ENCODE measurements at places on chromosomes 4 and X. TPM values are rescaled to one million over a fixed set of nuclear protein-coding genes. Genes with fewer than 3 reads are reported as not detected.

DNA sequence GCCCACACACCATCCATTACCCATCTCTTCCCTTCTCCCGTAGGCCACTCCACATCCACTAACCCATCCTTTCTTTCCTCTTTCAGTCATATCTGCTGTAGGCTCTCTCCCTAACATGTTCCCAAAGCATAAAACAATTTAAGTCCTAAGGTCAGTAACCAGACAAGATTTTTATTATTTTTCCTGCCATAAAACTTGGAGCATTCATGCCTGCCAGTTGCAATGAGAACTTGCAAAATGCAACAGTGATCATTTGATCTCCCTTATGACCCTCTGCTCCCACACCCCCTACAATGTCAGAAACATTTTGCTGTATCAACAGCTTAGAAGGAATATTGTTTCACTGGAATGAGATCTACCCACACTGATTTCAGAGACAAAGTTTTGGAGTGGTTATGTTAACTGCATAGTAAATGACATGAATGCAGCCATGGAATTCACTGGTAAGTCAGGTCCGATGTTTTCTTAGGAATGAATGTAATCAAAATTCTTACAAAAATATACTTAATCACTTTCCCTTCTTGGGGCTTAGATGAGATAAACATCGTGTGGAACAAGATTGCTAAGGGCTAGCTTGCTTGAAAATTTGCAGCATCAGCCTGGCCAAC lies 5.7 kb downstream of the NIPAL1 start:
- no peak for DNase-seq

- DNase-seq = no peak
Measured at GRCh38 chr4:100819505-100819904, 301.7 kb upstream of the EMCN start.

GRCh38 chr4:125459531-125459930 lies 144.8 kb downstream of the FAT4 start:
- DNase-seq = no peak

DNA sequence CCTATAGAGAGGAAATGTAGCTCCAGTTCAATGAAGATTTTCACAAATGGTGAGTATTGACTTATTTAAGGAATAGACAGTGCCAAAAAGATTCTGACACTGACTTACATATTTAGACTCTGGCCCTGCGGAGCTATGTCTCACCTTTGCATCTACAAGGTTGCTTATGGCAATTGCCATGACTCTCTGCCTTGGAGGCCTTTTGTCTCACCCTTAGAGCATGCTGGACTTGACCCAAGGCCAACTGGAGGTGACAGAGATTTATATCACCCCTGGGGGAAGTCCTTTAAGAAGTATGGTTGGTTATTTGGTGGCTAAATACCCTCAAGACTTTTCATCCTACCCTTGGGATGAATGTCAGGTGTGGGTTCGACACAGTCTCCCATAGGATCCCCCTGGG lies 4.5 kb upstream of the ETDC start:
- DNase-seq = no peak

GRCh38 chr4:37964734-37965457 lies 4.7 kb downstream of the PTTG2 start:
- no peak for DNase-seq

DNA sequence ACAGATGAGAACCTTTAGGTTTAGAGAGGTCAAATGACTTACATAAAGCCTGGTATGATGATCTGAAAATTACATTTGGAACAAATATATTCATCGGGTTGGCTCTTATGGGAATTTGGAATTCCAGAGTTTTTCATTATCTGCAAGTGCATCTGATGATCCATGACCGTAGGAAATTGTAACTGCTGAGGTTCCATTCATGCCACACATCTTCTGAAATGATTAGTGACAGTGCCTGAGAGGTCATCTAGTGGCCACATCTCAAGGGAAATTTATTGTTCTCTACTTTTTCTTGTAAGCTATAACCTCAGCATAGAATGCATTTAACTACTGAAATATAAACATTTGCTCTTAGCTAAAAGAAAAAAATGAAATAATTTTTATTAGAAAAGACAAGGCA lies 105.8 kb upstream of the NWD2 start:
- no peak for DNase-seq

DNA sequence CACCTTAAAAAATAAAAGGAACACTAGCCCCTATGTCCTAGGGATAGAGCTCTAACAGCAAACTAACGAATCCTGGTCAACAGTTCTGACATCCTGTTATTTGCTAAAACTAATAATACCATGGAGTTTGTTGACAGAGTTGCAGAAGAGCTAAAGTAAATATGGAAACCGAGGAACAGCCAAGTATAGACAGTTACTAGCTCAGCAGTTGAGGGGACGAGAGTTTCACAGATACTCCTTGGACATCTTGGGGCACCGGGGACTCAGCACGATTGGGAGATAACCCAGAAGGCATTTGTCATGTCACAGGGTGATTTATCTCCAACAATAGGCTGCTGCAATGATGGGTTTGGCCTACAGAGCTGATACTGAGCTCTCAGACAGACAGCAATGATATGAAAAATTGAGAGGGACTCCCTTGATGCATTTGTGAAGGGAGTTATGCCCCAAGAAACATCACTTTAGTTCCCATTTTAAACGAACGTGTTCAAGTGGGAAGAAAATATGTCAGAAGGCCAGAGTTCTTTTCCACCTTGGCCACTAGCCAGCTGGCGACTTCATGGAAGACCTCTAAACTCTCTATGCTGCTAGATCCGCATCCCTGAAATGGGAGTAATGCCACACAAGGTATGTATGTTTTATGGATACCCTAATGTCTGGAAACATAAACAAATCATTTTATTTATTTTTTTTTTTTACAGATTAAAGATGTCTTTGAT lies 48.6 kb downstream of the TSC22D3 start:
- DNase-seq = no peak

- no peak for DNase-seq
Measured at GRCh38 chrX:34546366-34546765, 110.7 kb downstream of the TMEM47 start.

GRCh38 chrX:154761977-154762536 lies 607 bp upstream of the DKC1 start:
- DNase-seq = no peak

DNA sequence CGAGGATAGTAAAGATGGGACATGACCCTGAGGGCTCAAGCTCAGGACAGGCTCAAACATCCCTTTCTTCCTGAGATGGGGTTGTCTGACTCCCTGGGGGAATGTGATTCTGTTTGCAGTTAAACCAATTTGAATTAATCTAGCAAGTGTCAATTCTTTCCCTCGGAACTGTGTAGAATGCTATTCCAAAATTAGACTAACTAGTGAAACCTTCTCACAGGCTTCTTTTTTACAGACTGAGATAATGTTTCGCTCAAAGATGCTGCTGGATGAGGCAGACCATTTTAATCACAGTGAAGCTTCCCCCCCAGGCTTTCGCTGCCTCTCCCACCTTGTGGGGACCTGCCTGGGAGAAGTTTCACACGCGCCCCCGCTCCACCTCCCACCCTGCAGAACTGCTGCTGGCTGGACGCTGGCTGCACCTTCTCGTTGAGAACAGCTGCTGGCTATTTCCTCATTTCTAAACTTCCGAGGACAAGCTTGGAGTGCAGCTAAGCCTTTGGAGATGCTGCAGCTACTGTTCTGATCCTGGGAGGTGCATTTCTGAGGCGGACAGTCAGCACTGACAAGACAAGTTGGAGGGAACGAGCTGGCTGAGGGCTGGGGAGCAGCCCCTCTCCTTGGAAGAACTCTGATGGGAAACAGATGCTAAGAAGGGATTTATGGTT lies 297.8 kb downstream of the RAPGEF2 start:
- DNase-seq = no peak

DNA sequence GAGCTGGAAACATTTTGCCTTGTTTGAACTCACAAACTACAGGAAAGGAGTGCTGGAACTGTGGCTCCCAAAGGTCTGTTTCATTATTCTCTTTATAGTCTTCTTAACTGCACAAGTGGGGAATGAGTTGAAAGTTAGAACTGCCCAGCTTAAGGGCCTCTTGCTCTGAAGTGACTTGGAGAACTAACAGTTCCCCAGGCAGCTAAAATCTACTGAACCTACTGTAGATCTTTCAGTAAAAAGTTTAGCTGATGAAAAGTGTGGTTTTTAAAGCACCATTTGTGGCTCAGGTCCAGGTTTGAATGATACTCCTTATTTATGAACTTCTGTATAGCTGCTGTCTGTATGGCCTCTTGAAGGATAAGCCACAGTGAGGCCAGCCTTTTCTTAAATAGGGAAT lies 353.8 kb downstream of the MAPK10 start:
- DNase-seq = no peak

GRCh38 chr4:182885022-182885737 lies 32.0 kb downstream of the DCTD start:
- no peak for DNase-seq

DNA sequence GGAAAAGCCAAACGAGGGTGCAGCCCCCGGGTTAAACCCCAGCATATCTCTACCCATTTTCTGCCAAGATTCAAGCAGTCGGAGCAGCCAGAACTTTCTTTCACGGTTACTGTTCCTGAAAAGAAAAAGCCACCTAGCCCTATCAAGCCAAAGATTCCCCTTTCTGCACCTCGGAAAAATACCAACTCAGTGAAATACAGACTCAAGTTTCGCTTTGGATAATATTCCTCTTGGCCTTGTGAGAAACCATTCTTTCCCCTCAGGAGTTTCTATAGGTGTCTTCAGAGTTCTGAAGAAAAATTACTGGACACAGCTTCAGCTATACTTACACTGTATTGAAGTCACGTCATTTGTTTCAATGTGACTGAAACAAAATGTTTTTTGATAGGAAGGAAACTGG lies 20.0 kb downstream of the FGF5 start:
- DNase-seq = no peak

GRCh38 chr4:150962245-150962644 lies 52.8 kb downstream of the LRBA start:
- no peak for DNase-seq

GRCh38 chrX:132384301-132384700 lies 104.5 kb downstream of the MBNL3 start:
- DNase-seq = no peak

DNA sequence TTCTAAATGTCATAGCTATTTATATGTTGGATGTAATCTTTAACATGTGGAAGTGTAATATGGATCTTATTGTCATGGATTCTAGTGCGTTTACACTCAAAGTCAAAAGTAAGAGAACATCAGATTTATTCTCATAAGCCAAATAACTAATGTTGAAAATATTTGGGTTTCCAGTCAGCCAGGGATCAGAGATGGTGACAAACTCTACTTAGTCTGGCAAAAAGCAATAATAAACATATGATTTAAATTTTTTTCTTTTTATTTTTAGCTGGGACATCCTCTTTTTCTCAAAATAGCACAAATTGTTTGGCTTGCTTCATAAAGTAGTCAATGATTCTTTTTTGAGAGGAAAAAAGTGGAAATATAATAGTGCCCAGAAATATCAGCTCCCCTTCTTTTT lies 392.3 kb downstream of the ARHGAP24 start:
- DNase-seq = no peak

DNA sequence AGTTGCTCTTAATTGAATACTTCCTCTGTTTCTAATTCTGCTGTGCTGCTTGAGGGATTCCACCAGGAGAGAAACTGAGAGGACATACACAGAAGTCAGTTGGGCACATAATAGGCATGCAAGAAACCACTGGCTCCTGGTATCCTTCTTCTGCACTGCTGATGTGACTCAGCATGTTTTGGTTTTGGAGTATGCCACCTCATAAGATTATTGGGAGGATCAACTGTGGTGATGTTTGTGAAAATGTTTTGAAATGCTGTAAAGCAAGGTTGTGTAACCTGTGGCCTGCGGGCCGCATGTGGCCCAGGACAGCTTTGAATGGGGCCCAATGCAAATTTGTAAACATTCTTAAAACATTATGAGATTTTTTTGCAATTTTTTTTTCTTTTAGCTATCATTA lies 119.6 kb downstream of the GATB start:
- DNase-seq = no peak

DNA sequence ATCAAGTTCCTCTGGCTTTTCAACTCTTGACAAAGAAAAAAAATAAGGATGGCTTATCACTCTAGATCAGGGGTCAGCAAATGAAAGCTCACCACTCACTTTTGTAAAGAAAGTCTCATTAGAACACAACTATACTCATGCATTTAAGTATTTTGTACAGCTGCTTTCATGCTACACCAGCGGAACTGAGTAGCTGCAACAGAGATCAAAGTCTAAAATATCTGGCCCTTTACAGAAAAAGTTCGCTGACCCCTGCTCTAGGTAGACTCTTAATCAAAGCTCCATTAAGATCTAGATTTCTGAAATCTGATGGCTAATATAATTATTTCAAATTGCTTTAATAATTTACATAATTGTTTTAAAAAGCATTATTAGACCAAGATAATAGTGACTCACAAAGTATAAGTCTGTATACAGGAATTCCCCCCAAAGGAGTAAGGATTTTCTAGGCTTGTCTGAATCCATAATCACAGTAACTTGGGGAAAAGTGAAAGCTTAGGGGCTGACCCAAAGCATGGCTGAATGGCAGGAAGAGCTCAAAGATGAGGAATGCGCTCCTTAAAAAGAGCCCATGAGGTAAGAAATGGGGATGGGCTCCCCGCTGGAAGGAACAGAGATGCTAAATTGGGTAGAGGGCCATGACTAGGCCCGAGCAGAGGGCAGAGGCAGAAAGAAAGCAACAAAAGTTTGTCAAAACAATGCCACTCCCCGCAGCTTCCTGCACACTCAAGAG lies 140.3 kb downstream of the SH3KBP1 start:
- no peak for DNase-seq

- DNase-seq = no peak
Measured at GRCh38 chrX:152157042-152157441, 18.7 kb upstream of the MAGEA10 start.

- no peak for DNase-seq
Measured at GRCh38 chr4:106058921-106059320, 163.7 kb downstream of the NPNT start.

DNA sequence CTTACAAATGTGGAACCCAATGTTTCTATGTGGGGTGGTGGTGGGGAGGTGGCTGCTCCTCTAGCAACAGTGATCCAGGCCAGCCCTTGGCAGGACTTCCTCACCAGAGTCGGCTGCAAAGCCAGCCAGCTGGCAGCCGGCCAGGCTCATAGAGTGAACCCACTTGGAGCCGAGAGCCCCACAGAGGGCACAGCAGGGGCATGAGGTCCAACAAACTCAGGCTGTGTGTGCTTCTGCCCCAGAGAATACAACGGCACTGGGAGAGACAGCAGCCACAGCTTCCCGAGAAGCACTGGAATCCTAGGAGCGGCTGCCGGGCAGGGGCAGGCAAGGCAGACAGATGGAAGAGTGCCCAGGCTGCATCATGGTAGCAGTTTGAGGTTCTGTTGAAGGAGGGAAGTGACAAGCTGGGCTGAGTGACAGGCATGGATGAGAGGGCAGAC lies 23.5 kb upstream of the SOWAHD start:
- peak; percentile 71 for DNase-seq

- peak; percentile 80 for DNase-seq
Measured at GRCh38 chr4:92305148-92305877, 1.5 kb downstream of the GRID2 start.

GRCh38 chr4:8274066-8274652 lies 4.6 kb downstream of the HTRA3 start:
- no peak for DNase-seq

The MAGEB17 gene
- 2.2 TPM for polyA plus RNA-seq

The DKK2 gene
- 0.16 TPM for polyA plus RNA-seq

The EOLA1 gene
- polyA plus RNA-seq = 11.6 TPM

The UGT2A1 gene
- not detected for polyA plus RNA-seq

The ITM2A gene
- polyA plus RNA-seq = 3.9 TPM

The OPRPN gene
- not detected for polyA plus RNA-seq

The TXK gene
- polyA plus RNA-seq = 0.70 TPM

The FHIP1A gene
- polyA plus RNA-seq = 4.3 TPM

The BGN gene
- 24.5 TPM for polyA plus RNA-seq

The PRSS12 gene
- 5.5 TPM for polyA plus RNA-seq

The BMPR1B gene
- polyA plus RNA-seq = 1.5 TPM

The SYN1 gene
- polyA plus RNA-seq = 10.3 TPM

The LRCH2 gene
- 1.0 TPM for polyA plus RNA-seq

The CPLX1 gene
- 6.3 TPM for polyA plus RNA-seq

The TRIM2 gene
- 11.0 TPM for polyA plus RNA-seq
